ENCODE measurements at places on chromosomes 3 and 15. TPM values are rescaled to one million over a fixed set of nuclear protein-coding genes. Genes with fewer than 3 reads are reported as not detected.

The SLC4A7 gene
- 11.0 TPM for total RNA-seq

The ATP8B4 gene
- 15.1 TPM for total RNA-seq

The C3orf18 gene
- 29.5 TPM for total RNA-seq

The SAMMSON gene
- 2.2 TPM for total RNA-seq

The UCN2 gene
- total RNA-seq, result not detected

The ELL3 gene
- 39.5 TPM for total RNA-seq

DNA sequence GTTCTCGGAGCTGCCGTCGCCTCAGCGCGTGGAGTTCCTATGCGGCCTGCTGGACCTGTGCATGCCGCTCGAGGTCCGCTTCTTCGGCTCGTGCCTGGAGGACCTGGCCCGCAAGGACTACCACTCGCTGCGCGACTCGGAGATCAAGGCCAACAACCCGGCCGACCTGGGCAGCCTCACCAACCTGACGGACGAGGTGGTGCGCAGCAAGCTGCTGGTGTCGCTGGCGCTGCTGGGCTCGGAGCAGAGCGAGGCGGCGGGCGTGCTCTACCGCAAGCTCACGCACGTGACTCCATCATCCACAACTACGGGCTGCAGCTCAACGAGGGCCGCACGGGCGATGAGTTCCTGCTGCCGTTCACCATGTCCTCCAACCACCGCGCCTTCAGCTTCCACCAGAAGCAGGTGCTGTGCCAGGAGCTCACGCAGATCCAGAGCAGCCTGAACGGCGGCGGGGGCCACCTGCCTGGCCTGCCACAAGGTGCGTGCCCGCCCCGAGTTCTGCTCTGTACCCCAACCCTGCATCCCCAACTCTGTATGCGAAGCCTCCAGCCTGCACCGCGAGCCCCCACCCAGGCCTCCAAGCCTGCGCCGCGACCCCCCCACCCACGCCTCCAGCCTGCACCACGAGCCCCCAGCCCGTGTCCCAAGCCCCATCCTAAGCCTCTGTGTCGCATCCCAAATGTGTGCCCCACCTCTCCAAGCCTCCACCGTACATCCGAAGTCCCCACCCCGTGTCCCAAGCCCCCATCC is 178.2 kb downstream of the OR4M2 start:
- H3K4me1 ChIP-seq, result no peaks in the 10 kb centered on the region
- H3K27me3 ChIP-seq, result no peaks in the 10 kb centered on the region
- H3K27ac ChIP-seq, result no peak overlapping the region
- DNase-seq, result no peak

DNA sequence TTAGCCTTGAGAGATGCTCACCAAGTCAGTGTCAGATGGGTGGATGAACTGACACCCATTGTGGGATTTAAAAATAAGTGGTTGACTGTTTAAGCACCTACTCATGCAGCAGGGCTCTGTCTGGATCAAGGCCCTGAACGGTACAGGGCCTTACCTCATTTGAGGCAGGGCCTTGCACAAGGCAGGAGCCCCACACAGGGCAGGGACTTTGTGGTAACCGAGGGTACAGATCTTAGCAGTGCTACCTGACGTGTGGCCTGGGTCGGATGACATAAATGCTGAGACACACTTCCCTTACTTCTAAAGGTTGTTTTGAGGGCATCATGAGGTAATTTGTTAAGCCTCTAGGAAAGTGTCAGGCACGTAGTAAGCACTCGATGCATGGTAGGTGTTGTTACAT is 59.5 kb upstream of the PLXNA1 start:
- H3K4me3 ChIP-seq, result no peak overlapping the region
- peaks cover 18% of the 10 kb centered on the region for H3K4me1 ChIP-seq
- no peaks in the 10 kb centered on the region for H3K36me3 ChIP-seq
- H3K27ac ChIP-seq, result no peak overlapping the region

DNA sequence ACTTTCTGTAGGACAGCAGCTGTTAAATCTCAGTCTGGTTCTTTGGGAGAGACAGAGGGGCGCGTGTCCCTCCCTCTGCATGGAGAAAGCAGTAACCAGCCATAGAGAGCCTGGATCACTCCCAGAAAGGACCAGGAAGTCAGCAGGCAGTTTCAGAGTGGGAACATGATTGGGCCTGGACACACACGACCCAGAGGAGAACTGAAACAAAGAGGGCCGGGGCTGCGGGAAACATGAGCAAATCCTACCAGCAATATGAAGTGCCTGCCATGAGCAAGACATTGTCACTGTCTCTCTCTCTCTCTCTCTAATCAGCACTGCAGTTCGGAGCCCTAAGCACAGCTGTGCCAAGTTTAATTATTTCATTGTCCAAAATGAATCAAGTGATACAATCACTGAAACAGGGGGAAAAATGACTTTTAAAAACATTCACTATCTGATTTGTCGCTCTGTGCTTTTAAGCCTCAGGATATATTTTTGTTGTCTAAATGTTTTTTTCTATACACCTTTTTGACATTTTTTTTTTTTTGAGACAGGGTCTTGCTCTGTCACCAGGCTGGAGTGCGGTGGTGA is 17.6 kb downstream of the MUC13 start:
- no peaks in the 10 kb centered on the region for H3K27me3 ChIP-seq
- DNase-seq, result no peak
- H3K36me3 ChIP-seq, result no peaks in the 10 kb centered on the region
- H3K4me1 ChIP-seq, result no peaks in the 10 kb centered on the region
- H3K4me3 ChIP-seq, result no peak overlapping the region
- H3K27ac ChIP-seq, result no peak overlapping the region

GRCh38 chr3:98188545-98188944 is 22.0 kb downstream of the OR5H15 start:
- DNase-seq, result no peak
- H3K27me3 ChIP-seq, result no peaks in the 10 kb centered on the region
- no peaks in the 10 kb centered on the region for H3K4me1 ChIP-seq
- H3K27ac ChIP-seq, result no peak overlapping the region
- no peak overlapping the region for H3K4me3 ChIP-seq

GRCh38 chr3:12878141-12878574 is 36.8 kb upstream of the RPL32 start:
- no peak for DNase-seq
- no peaks in the 10 kb centered on the region for H3K27me3 ChIP-seq
- no peaks in the 10 kb centered on the region for H3K4me1 ChIP-seq
- H3K36me3 ChIP-seq, result no peaks in the 10 kb centered on the region
- no peak overlapping the region for H3K4me3 ChIP-seq

- H3K27ac ChIP-seq, result no peak overlapping the region
- H3K27me3 ChIP-seq, result no peaks in the 10 kb centered on the region
- no peak for DNase-seq
- H3K36me3 ChIP-seq, result peaks cover 13% of the 10 kb centered on the region
- no peak overlapping the region for H3K4me3 ChIP-seq
- no peaks in the 10 kb centered on the region for H3K4me1 ChIP-seq
Observed at GRCh38 chr15:37072181-37072580, 28.2 kb downstream of the MEIS2 start.

GRCh38 chr3:195790901-195791300 is 20.8 kb downstream of the MUC4 start:
- DNase-seq, result no peak
- H3K27ac ChIP-seq, result no peak overlapping the region
- H3K4me1 ChIP-seq, result no peaks in the 10 kb centered on the region
- no peaks in the 10 kb centered on the region for H3K27me3 ChIP-seq

- H3K4me1 ChIP-seq, result no peaks in the 10 kb centered on the region
- DNase-seq, result no peak
- H3K27me3 ChIP-seq, result no peaks in the 10 kb centered on the region
- H3K4me3 ChIP-seq, result no peak overlapping the region
Observed at GRCh38 chr3:13636874-13637273, 87.9 kb downstream of the FBLN2 start.

- DNase-seq, result no peak
- H3K36me3 ChIP-seq, result no peaks in the 10 kb centered on the region
- no peaks in the 10 kb centered on the region for H3K4me1 ChIP-seq
- H3K27ac ChIP-seq, result no peak overlapping the region
Observed at GRCh38 chr3:72786668-72787067, 61.6 kb downstream of the SHQ1 start.

DNA sequence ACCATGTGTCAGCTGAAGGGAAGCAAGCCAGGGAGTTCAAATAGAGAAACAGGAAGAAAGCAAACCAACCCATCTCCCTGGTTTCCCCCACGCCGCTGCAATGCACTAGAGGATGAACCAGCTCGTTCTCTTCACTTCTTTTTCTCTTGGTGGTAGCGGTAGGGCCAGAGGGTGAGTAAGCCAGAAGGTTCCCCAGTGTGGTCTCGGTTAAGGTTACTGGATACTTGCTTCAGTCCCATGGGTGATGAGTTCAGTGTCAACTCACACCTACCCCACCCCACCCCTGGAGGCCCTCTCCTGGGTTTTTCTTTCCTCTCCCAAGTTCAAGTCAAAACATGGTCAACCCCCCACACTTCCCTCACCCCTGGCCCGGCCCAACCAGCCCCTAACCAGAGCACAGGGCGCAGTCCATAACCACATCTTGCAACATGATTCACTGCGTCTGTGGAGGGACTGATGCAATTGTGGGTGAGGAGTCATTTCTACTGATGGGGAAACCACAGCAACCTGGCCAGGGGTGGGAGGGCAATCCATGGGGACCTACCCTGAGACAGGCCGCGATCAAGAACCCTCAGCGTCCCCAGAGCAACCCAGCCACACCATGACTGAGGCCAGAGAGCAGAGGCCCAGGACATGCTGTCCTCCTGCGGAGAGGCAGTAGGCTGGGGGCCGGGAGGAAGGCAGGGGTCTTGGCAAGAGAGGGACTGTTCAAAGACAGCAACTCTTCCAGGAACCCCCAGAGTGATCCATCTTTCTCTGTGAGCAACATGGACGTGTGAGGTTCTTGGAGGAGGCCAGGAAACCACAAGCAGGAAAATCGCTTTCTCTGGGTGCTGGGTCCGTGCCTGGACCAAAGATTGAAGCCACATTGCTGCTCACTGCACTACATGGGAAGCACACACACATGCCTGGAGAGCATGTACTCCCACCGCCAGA is 276.6 kb downstream of the UACA start:
- H3K27ac ChIP-seq, result no peak overlapping the region
- H3K27me3 ChIP-seq, result no peaks in the 10 kb centered on the region
- no peak overlapping the region for H3K4me3 ChIP-seq
- H3K36me3 ChIP-seq, result no peaks in the 10 kb centered on the region
- no peaks in the 10 kb centered on the region for H3K4me1 ChIP-seq
- peak; percentile 76 for DNase-seq

- DNase-seq, result no peak
- H3K36me3 ChIP-seq, result no peaks in the 10 kb centered on the region
- H3K27ac ChIP-seq, result no peak overlapping the region
Observed at GRCh38 chr15:101441696-101442095, 47.8 kb downstream of the PCSK6 start.

DNA sequence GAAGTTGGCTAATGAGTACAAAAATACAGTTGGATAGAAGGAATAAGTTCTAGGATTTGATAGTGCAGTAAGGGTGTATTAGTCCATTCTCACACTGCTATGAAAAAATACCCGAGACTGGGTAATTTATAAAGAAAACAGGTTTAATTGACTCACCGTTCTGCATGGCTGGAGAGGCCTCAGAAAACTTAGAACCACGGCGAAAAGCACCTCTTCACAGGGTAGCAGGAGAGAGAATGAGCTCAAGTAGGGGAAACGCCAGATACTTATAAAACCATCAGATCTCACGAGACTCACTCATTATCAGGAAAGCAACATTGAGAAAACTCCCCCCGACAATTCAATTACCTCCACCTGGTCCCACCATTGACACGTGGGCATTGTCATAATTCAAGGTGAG is 483.3 kb downstream of the TUSC7 start:
- no peak overlapping the region for H3K27ac ChIP-seq
- no peaks in the 10 kb centered on the region for H3K27me3 ChIP-seq
- H3K36me3 ChIP-seq, result no peaks in the 10 kb centered on the region
- no peaks in the 10 kb centered on the region for H3K4me1 ChIP-seq

DNA sequence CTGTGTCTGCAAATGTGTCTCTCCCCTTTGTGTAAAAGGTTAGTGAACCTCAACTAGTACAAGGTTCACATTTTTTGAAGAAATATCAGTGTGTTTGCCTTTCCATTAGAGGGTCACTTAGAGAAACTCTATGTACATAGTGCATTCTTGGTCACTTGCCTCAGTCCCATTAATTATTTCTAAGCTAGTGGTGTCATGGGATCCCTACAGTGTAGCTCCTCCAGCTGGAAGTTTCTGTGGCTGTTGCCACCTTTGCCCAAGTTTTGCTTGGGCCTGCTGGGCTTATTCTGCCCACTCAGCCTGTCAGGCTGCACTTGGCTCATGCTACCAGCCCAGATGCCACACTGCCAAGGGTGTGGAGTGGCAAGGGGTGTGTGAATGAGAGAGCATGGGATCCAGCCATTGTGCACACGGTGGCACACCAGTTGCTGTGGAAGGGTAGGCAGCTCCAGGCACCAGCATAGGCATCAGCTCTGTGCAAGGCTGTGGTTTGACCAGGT is 161.7 kb downstream of the ARPP21 start:
- no peaks in the 10 kb centered on the region for H3K4me1 ChIP-seq
- no peaks in the 10 kb centered on the region for H3K36me3 ChIP-seq
- DNase-seq, result no peak

DNA sequence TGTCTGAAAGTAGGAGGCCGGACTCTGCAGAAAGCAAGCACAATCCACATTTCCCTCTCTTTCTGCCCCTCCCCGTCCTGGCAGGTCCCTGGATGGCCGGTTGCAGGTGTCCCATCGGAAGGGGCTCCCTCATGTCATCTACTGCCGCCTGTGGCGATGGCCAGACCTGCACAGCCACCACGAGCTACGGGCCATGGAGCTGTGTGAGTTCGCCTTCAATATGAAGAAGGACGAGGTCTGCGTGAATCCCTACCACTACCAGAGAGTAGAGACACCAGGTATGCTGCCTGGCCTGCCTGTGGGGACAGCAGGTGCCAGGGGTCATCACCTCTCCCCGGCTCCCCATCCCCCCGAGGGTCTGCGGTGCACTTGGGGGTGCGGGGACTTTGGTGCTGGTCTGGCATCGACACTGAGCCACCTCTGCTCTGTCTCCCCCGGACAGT is 89.6 kb downstream of the AAGAB start:
- peaks cover 22% of the 10 kb centered on the region for H3K36me3 ChIP-seq
- no peak overlapping the region for H3K4me3 ChIP-seq
- no peaks in the 10 kb centered on the region for H3K27me3 ChIP-seq

DNA sequence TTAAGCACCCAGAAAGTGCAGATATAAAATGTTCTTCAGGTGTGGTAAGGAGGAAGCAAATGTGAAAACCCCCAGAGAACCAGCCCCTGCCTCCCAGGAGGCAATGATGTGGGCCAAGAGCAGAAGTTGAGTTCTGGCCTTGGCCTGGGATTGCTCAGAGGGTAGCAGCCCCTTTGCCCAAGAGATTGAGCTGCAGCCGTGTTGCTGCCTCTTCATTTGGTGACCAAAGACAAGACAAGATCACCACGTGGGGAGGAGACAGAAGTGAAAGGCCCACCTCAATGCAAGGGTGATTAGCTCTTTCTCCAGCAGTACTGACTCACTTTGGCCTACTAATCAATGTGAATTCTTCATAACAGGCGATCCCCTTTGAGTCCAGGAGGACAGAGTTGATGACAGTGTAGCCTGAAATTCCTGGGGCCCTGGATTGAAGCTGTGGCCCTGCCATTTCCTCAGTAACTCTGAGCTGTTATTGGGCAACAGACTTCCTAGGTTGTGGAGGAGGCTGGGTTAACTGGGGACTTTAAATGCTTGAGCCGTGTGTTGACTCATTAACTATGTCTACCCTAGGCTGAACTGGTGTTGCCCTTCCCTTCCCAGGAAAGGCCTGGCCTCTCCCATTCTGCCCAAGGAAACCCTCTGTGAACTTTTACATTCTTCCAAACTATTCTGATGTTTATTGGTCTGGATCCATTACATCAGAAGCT is 86.5 kb downstream of the ST6GAL1 start:
- no peak overlapping the region for H3K4me3 ChIP-seq
- no peaks in the 10 kb centered on the region for H3K36me3 ChIP-seq
- no peak overlapping the region for H3K27ac ChIP-seq
- no peak for DNase-seq
- H3K27me3 ChIP-seq, result no peaks in the 10 kb centered on the region
- peaks cover 11% of the 10 kb centered on the region for H3K4me1 ChIP-seq
